Activated CD4-positive, alpha-beta memory T cell treated with anti-CD3 and anti-CD28 coated beads for 36 hours (primary cell): ENCODE measurements at places on chromosomes 3 and 15. TPM values are rescaled to one million over a fixed set of nuclear protein-coding genes. Genes with fewer than 3 reads are reported as not detected.

WDR93 gene
- not detected for total RNA-seq

GRCh38 chr15:62999923-63000561 is 42.5 kb upstream of the TPM1 start:
- DNase-seq, result no peak

FOXL2NB gene
- not detected for total RNA-seq

DNA sequence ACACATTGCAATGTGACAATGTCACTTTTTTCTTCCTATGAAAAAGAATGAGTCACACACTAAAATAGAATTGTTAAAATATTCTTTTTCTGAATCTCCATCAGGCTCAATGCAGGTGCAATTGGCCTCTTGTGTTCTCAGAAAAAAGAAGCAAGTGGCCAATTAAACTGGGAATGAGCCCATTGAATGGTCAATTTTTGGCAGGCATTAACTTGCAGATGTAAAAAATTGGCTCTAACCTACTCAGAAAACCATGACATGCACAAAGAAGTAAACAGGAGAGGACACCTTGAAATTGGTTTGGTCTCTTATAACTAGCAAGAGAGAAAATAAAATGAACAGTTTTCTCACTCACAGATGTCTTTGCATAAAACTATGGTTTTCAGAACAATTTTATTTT is 820.8 kb downstream of the TBL1XR1 start:
- DNase-seq, result no peak

CERS3 gene
- 0.19 TPM for total RNA-seq
